ENCODE measurements at places on chromosomes 13 and 19. TPM values are rescaled to one million over a fixed set of nuclear protein-coding genes. Genes with fewer than 3 reads are reported as not detected.

Gene PLPPR3
- 26.1 TPM for total RNA-seq

Gene SIGLEC8
- total RNA-seq, result 3.6 TPM

Gene SHISA7
- total RNA-seq, result 5.2 TPM

Gene TICAM1
- 1.4 TPM for total RNA-seq
